Endodermal cell (in vitro differentiated cells): ENCODE measurements at places on chromosomes 7 and 10.

- DNase-seq: no peak
Measured at GRCh38 chr10:76868098-76868977, 769.3 kb downstream of the KCNMA1 start.

- no peak for DNase-seq
Measured at GRCh38 chr7:3537210-3537875, 236.3 kb downstream of the SDK1 start.

DNA sequence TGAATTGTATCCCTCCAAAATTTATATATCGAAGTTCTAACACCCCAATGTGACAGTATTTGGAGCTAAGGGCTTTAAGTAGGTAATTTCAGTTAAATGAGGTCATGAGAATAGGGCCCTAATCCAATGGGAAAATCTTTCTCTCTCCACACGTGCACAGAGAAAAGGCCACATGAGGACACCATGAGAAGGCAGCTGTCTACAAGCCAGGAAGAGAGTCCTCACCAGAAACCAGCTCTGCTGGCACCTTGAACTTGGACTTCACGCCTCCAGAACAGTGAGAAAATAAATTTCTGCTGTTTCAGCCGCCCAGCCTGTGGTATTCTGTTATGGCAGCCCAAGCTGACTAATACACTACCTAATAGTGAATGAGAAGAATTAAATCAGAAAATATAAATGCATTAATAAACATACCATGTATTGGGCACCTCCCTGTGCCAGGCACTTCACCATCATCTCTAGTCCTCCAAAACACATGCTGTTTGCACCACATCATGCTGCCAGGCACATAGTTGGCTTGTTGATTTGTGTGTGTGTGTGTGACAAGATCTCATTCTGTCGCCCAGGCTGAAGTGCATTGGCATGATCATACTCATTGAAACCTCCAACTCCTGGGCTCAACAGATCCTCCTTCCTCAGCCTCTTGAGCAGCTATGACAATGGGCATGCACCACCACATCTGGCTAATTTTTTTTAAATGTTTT, 9.1 kb upstream of the TOMM7 start:
- no peak for DNase-seq

- DNase-seq: no peak
Measured at GRCh38 chr7:108059526-108059925, 56.6 kb upstream of the LAMB1 start.

- no peak for DNase-seq
Measured at GRCh38 chr7:103685646-103686045, 239.6 kb upstream of the SLC26A5 start.

GRCh38 chr7:88396948-88397322, 90.2 kb upstream of the STEAP4 start:
- no peak for DNase-seq

DNA sequence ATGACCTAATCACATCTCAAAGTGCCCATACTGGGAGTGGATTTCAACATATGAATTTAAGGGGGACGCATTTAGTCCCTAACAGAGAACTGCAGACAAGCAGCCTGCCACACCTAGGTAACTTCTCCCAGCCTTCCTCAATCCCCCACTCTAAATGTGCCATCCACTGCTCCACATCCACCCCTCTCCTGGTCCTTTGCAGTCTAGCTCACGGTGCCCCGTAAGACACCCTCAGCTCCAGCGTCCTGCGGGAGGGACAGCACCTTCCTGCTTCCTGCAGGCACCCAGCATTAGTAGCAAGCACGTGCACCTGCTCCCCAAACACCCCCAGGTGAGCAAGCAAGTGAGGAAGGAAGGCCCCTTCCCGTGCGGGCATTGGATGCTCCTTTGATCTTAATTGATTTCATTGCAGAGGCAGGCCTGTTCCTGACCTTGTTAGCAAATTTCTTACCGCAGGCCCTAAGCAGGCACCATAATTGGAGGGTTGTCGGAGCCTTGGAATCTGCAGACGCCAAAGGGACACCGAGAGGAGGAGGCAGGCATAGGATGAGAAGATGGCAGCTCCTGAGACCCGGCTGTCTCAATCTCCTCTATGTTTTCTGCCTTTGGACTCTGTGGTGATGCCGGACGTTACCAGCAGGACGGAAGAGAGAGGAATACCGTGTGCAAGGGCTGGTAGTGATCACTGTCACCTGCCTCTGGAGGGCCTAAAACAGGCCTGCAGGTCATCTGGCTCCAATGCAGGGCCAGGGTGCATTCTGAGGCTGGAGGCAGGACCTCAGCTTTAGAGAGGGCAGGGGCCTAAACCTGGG, 75.8 kb upstream of the CHST15 start:
- peak; percentile 44 for DNase-seq

GRCh38 chr7:24102988-24103387, 181.0 kb upstream of the NPY start:
- peak; percentile 73 for DNase-seq

DNA sequence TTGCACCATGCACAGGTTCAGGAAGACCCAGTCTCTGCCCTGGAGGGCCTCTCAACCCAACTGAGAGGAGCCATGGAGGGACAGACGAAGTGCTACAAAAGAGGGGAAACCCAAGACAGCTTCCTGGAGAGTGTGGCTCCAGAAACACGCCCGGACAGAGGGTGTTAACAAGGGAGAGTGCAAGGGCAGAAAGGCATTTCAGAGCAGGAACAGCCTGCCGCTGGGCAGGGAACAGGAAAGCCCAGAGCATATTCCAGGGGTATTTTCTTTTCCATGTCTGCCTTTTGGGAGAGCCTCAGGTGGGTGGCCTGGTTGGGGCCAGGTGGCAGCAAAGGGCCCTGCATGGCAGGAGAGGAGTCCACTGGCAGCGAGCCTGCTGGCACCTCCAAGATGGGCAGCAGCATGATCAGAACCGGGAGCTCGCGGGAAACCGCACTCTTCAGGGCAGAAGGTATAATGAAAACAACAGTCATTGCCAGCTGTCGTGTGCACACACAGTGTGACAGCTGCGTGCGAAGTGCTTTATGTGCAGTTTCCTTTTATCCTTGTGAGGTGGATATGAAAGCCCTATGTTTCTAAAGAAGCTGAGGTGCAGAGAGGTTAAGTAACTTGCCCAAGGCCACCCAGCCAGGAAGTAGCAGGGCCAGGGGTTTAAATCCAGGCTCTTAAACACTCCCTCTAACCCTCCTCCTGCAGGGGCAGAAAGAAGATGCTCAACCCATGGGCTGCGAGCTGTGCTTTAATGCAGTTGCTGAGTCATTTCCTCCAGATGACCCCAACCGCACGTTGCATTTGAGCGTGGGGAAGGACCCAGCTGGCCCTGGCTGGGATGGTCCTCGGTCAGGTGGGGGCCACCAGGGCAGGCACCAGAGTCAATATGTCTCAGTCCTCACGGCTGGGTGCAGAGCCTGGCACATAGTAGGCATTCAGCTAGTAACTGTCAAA, 128.6 kb downstream of the OAT start:
- peak; percentile 38 for DNase-seq

DNA sequence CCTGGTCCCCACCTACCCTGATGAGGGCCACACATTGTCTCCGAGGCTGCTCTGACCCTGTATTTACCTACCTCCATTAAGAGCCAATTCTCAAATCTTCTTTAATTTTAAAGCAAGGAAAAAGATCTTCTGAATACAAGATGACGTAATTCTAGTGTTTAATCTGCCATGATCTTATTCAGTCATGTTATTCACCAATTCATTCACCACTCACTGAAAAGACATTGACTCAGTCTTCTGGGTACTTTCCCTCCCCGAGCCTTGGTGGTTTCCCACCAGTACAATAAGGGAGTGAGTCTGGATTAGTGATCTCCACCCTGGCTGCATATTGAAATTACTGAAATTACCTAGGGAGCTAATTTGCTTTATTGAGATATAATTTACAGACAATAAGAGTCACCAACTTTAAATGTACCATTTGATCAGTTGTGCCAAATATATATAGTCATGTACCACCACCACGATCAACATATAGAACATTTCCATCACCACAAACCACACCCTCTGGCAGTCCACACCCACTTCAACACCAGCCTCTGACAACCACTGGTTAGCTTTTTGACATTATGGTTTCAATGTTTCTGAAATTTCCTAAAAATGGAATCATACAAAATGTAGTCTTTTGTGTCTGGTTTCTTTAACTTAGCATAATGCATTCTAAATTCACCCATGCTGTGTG, 117.5 kb upstream of the UNC5B start:
- no peak for DNase-seq

- no peak for DNase-seq
Measured at GRCh38 chr10:53744176-53744575, 971.6 kb upstream of the MBL2 start.

- no peak for DNase-seq
Measured at GRCh38 chr7:3964980-3965606, 664.0 kb downstream of the SDK1 start.

DNA sequence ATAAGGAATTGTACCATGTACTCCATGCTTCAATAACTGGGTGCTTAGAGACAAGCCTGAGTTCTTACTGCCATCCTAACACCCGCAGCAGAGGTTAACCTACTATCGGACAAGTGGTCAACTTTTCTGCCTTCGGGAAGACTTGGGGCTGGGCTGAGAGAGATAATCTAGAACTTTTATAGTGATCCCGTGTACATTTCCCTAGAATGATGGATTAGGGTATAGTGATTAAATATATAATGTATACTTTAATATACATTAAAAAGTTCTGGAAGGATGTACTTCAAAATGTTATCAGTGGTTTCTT, 12.2 kb upstream of the HNRNPF start:
- no peak for DNase-seq

DNA sequence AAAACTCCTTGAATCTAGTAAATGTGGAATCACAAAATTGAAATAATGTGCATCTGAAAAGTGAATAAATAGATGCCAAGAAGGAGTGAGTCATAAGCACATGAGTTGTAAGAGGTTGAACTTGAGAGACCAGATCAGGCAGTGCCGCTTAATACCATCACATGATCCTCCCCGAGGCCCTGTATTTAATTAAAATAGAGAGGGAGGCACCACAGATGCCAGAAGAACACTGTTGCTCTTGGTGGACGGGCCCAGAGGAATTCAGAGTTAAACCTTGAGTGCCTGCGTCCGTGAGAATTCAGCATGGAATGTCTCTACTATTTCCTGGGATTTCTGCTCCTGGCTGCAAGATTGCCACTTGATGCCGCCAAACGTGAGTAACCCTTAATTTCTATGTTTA, at the start of gene GPNMB:
GPNMB (plus strand) TSS at position 221 of the 400 bp plus-strand sequence; CDS start at position 304, 83 bp downstream.
- no peak for DNase-seq

DNA sequence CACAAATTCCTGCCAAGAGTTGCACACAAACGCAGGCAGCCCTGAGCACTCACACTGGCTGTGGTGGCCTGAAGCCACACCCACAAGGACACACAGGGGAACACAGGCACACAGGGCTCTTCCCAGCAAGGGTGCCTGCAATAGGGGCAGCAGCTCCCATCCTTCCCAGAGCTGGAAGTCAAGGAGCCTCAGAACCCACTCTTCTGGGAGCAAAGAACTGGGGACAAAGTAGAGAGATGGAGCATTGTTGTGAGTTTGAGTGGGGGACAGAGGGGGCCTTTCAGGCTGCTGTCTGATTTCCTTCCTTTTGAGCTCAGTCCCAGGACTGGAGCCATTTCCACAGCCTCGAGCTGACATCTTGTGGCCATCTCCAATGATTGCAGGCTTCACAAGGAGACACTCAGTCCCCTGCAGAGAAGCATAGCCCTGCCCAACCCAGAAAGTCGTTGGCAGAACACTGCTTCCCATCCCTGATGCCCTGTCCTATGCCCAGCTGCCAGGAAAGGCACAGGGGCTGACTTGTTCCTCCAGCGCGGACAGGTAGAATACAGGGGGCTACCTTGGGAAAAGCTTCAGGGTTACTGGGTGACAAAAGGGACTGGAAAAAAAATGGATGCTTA, 34.4 kb upstream of the SLF2 start:
- peak; percentile 90 for DNase-seq

- no peak for DNase-seq
Measured at GRCh38 chr10:110842326-110842904, 29.3 kb upstream of the PDCD4 start.

DNA sequence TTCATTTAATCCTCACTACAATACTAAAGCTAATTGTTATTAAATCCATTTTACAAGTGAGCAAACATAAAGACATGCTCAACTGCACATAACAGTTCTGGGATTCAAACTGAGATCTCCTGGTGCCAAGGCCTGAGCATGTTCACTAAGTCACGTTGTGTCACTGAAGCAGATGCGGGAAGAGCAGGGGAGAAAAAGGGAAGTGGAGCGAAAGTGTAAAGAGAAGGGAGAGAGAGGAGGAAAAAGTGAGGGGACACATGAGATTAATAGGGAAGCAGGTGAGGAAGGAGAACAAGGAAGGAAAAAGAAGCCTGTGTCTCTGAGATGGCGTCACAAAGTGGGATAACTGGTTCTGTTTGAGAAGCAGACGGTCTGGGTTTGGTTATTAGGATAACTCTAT, 38.9 kb upstream of the KAT6B start:
- DNase-seq: no peak

GRCh38 chr10:30556189-30556588, 73.4 kb downstream of the LYZL2 start:
- no peak for DNase-seq

GRCh38 chr10:48708144-48708543, 23.5 kb downstream of the WDFY4 start:
- no peak for DNase-seq

- no peak for DNase-seq
Measured at GRCh38 chr7:156577645-156578577, 62.7 kb upstream of the RNF32 start.

DNA sequence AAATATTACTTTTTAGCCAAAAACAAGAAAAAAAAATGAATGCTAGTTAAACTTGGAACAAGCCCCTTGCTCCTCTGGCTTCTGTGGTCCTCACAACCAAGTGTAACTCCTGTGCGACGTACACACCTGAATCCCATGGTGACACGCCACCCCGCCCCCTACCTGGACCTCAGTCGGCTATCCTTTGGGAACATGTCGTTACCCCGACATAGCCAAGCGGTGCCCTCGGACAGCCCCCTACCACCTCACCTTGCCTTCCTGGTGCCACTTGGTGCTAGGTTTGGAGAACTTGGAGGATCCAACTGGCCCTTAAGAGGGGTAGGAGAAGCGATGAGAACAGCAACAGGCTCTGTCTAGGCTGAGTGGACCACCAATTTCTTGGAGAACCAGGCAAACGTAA, 12.0 kb upstream of the SMARCD3 start:
- no peak for DNase-seq

DNA sequence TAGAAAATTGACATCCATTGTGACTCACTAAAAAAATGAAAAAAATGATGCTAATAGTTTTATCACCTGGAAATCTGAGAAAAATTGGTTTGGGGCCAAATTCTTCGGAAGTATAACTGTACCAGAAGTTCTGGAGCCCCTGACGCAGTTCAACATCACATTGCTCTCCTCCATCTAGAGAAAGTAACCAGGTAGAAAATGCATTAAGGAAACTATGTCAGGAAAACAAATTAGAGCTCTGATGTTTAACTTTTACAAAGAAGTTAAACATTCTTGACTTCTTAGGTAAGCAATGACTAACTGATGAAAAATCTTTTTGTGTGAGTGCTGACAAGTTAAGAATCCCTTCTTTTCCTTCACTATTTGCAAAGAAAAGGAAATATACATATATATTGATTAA, 61.1 kb upstream of the TMEM196 start:
- no peak for DNase-seq
